Dorsolateral prefrontal cortex (tissue), 122 donors: ENCODE measurements at places on chromosomes 5 and 9. TPM values are rescaled to one million over a fixed set of nuclear protein-coding genes. Genes with fewer than 3 reads are reported as not detected.

GALT gene
- 60.7 TPM for total RNA-seq

NR2F1-AS1 gene
- total RNA-seq, result 70.6 TPM

TMEM215 gene
- 0.15 TPM for total RNA-seq

LCN9 gene
- total RNA-seq, result not detected
